Smooth muscle cell of the umbilical artery (primary cell): ENCODE measurements at places on chromosomes 3 and 15. TPM values are rescaled to one million over a fixed set of nuclear protein-coding genes. Genes with fewer than 3 reads are reported as not detected.

CADPS gene
- 16.9 and 57.3 TPM in 2 replicates for total RNA-seq

PLIN1 gene
- 0.18 and 0.30 TPM in 2 replicates for total RNA-seq

MOBP gene
- total RNA-seq = not detected in 2 replicates

ATP13A5 gene
- total RNA-seq = not detected in 2 replicates

RFT1 gene
- 12.8 and 17.8 TPM in 2 replicates for total RNA-seq

KIF15 gene
- total RNA-seq = 1.5 and 5.8 TPM in 2 replicates

TGM4 gene
- total RNA-seq = not detected in 2 replicates

TMEM266 gene
- total RNA-seq = not detected in 2 replicates

RFTN1 gene
- 53.4 and 76.3 TPM in 2 replicates for total RNA-seq

MRPS11 gene
- total RNA-seq = 18.1 and 22.1 TPM in 2 replicates

PAQR5 gene
- total RNA-seq = 0.09 and 0.59 TPM in 2 replicates

OSBPL10 gene
- 9.3 and 17.8 TPM in 2 replicates for total RNA-seq

LSAMP gene
- 5.7 and 40.1 TPM in 2 replicates for total RNA-seq

CFAP100 gene
- not detected in 2 replicates for total RNA-seq

RAB11A gene
- 174 and 444 TPM in 2 replicates for total RNA-seq

SEMA6D gene
- total RNA-seq = 0.46 and 3.0 TPM in 2 replicates

KPNA4 gene
- total RNA-seq = 34.4 and 53.4 TPM in 2 replicates

CRTAP gene
- 236 and 284 TPM in 2 replicates for total RNA-seq

ASB14 gene
- 0.05 TPM in 1 of 2 replicates, not detected in the other for total RNA-seq

LRIG1 gene
- total RNA-seq = 90.1 and 126 TPM in 2 replicates

GPR62 gene
- 0.05 TPM in 1 of 2 replicates, not detected in the other for total RNA-seq

SNX22 gene
- total RNA-seq = 0.28 and 0.30 TPM in 2 replicates

GBE1 gene
- total RNA-seq = 151 and 218 TPM in 2 replicates

XCR1 gene
- not detected in 2 replicates for total RNA-seq

CACNA2D3 gene
- total RNA-seq = 0.05 TPM in 1 of 2 replicates, not detected in the other

VPS13C gene
- total RNA-seq = 73.3 and 78.4 TPM in 2 replicates
